ENCODE measurements at places on chromosomes 3 and 15. TPM values are rescaled to one million over a fixed set of nuclear protein-coding genes. Genes with fewer than 3 reads are reported as not detected.

GRCh38 chr3:87546216-87546615, 269.8 kb upstream of the POU1F1 start:
- H3K27me3 ChIP-seq = no peaks in the 10 kb centered on the region
- H3K36me3 ChIP-seq = no peaks in the 10 kb centered on the region
- H3K27ac ChIP-seq = no peak overlapping the region
- H3K4me1 ChIP-seq = no peaks in the 10 kb centered on the region
- DNase-seq = no peak
- no peak overlapping the region for H3K4me3 ChIP-seq

- no peak overlapping the region for H3K27ac ChIP-seq
- peaks cover 16% of the 10 kb centered on the region for H3K4me1 ChIP-seq
- H3K4me3 ChIP-seq = no peak overlapping the region
- peaks cover 6% of the 10 kb centered on the region for H3K36me3 ChIP-seq
Measured at GRCh38 chr3:45939341-45939771, 3.9 kb upstream of the CXCR6 start.

Gene ATP10A
- 5.0 TPM for total RNA-seq

Gene GJD2
- total RNA-seq = not detected

Gene ACTC1
- not detected for total RNA-seq
